ENCODE measurements at places on chromosomes 7 and 10.

DNA sequence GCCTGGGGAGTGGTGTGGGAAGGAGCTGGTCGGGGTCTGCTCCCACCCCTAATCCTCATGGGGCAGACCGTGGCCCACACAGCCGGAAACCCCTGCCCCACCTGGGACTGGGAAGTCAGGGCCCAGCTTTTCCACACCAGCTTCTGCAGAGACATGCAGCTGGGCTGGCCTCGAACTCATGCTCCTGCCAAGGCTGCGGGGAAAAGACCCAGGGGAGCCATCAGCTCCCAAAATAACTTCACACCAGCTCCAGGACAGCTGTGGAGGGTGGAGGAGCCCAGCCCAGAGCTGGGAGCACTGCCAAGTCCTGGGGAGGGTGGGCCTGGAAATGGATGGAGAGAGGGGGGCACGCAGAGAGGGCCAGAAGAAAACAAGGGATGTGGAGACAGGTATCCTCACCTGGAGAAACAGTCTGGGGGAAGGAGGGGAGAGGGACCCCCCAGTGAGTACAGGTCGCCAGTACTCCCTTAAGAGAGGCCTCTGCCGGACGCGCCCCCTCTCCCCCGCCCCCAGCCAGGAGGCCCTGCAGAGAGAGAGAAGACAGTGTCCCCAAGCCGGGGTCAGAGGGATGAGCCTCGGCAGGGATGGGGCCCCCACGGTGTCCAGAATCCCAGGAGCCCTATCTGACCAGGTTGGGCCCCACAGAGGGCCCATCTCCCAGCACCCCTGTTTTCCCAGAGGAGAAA, 11.5 kb upstream of the GRIFIN start:
- no peak for DNase-seq

- DNase-seq = no peak
Observed at GRCh38 chr7:30207376-30207775, 72.6 kb downstream of the MTURN start.

GRCh38 chr7:153406486-153406872, 645.7 kb upstream of the DPP6 start:
- no peak for DNase-seq

DNA sequence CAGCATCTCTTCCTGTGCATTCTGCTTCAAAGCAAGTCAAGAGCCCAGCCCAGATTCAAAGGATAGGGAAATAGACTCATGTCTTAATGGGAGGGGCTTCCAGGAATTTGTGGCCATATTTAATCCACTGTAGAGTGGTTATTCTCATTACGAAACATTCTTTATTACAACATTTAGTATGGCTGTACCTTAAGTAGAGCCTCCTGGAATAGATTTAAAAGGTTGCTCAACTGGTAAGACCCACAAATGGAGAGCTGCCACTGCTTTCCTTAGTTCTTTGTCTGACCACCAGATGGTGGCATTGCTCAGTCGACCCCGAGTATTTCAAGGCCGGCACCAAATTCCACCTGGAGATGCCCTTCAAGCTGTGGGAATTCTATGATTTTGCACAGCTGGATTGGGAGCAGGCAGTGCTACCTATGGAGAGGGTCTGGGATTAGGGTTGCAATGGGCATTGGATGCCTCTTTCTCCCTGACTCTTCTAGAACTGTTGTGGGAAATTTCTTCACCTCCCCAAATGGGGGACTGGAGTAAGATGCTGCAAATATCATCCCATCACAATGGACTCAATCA, 102.2 kb downstream of the RBM20 start:
- DNase-seq = no peak

DNA sequence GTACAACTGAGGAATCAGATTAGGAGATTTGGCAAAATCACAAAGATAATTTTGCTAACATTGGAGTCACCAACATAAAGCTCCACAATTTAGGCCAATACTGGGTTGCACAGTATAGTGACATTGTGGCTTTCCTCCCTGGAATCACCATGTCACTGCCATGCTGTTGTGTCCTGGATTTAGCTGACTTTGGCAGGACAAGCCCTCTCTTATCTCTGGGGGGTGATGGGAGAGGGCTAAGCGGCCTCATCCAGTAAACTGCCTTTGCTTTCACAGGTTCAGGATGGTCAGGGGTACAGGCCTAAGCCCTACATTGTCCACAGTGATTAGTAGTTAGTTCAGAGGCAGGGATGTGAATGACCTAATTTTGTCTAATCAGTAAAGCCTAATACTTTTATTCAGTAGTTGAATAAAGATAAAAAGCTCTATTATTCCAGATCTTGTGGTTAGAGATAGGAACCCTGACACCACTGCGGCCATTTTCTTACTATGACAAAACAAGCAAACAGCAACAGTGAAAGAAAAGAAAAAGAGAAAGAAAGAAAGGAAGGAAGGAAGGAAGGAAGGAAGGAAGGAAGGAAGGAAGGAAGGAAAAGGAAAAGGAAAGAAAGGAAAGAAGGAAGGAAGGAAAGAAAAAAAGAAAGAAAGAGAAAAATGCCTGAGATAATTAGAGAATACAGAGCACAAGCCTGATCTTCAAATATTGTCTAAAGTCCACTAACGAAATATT, 140.1 kb downstream of the ETV1 start:
- no peak for DNase-seq

- no peak for DNase-seq
Observed at GRCh38 chr7:21184942-21185652, 242.8 kb upstream of the SP4 start.

DNA sequence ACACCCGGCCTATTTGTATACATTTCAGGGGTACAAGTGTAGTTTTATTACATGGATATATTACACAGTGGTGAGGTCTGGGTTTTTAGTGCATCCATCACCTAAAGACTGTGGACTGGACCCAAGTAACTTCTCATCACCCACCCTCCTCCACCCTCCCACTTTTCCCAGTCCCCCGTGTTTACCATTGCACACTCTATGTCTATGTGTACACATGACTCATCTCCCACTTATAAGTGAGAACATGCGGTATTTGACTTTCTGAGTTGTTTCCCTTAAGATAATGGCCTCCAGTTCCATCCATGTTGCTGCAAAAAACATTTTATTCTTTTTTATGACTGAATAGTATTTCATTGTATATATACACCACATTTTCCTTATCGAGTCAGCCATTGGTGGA, 98.9 kb upstream of the WAC start:
- DNase-seq = no peak

GRCh38 chr10:12063483-12063818, 5.3 kb upstream of the DHTKD1 start:
- no peak for DNase-seq

DNA sequence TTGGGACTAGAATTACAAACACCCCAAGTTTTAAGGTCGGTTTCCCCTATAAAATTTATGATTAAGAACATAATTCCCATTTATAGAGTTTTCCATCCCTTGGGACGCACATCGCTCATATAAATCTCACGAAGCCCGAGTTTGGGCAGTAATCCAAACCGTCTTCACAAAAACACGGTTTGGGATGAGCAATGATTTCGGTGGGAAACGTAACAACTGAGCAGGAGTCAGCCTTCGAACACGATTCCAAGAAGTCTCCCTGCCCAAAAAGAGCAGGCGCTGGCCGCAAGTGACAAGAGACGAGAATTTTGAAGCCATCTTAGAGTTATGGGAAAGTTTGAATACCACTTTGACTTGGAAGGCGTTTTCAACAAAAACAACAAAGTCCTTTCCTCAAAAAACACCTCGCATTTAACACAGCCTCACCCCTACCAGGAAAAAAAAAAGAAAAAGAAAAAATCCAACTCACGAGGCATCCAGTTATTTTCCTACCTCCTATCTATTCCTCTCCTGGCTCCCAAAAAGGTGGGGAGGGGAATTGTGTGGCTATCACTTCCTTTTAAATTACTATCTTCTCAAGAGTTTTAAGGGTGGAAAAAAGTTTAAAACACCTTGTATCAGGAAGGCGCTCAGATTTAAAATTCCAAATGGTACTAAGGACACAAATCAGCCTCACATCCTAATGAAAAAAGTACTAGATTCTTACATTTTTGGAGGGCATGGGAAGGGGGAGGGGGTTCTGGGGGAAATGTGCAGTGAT, 1.6 kb downstream of the SEPHS1 start:
- DNase-seq = no peak

DNA sequence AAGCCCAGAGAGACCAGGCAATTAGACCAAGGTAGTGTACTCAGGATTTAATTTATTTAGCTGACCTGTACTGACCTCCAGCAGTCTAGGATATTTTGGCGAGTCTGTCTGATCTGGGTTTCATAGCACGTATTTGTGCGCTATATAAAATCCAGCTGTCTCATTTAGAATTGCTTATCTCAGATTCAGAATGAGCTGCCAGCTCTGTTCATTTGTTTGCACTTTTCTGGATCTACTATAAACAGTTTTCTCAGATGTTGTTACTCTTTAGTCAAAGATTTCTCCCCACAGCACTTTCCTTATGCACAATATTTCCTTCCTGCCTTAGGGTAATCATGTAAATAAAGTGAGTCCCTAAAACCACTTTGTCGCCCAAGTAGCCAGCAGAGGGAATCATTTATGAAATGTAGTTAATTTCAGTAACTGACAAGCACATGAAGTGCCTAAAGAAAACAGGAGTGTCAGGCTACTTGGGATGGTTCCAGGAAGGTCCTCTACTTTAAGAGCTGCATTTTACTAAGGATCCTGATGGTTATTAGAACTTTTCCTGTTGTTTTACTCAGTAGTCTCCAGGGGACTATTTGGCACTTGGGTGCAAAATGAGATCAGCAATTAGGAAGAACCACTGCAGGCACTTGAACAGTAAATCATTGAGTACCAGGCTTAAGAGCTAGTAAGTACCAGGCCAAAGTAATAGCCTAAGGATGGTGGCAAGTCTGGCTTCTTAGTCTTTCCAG, 226.4 kb downstream of the TWIST1 start:
- DNase-seq = no peak

GRCh38 chr7:103962070-103962469, 27.4 kb downstream of the RELN start:
- DNase-seq = no peak

GRCh38 chr10:25178411-25178810, 3.6 kb downstream of the GPR158 start:
- no peak for DNase-seq

- no peak for DNase-seq
Observed at GRCh38 chr10:117541909-117542705, 439 bp upstream of the EMX2 start.

GRCh38 chr10:49289480-49289879, 9.5 kb upstream of the C10orf71 start:
- no peak for DNase-seq

DNA sequence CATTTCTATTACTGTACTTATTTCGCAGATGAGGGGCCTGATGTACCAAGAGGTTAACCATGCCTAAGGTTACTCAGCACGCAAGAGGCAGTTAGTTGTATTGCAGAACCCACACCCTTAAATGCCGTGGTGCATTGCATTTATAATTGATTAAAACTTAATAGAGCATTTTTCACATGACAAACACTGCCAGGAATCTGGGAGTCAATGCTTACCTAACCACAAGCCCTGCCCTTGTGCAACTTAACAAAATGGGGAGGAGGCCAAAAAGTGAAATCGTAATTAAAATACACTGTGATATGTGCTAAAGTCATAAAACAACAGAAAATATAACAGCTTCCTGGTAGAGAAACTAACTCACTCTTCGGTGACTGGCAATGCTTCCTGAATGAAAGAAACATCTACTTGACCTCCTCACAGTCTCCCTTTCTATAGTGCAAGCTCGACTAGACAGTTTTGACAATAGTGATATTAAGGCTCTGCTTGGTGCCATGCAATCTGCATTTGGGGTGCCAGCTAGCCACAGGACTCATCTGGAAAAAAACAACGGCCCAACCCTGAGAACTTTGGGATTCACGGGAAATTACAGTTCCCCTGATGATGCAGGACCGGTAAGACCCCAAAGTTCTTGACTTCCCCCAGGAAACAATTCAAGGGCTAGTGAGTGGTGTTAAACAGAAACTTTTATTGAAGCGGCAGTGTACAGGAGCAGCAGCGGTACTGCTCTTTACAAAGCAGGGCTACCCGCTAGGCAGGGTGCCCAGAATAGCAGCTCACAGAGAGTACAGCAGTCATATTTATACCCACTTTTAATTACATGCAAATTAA, 612.4 kb downstream of the TNS3 start:
- DNase-seq = no peak

- no peak for DNase-seq
Observed at GRCh38 chr10:51699145-51699474, 285 bp downstream of the CSTF2T start.

- DNase-seq = no peak
Observed at GRCh38 chr10:117519286-117519685, 23.3 kb upstream of the EMX2 start.
